Activated T-cell treated with anti-CD3 and anti-CD28 coated beads, Interleukin-2, amount 50 U/mL, for 72 hours (primary cell): ENCODE measurements at places on chromosomes 2 and 18.

DNA sequence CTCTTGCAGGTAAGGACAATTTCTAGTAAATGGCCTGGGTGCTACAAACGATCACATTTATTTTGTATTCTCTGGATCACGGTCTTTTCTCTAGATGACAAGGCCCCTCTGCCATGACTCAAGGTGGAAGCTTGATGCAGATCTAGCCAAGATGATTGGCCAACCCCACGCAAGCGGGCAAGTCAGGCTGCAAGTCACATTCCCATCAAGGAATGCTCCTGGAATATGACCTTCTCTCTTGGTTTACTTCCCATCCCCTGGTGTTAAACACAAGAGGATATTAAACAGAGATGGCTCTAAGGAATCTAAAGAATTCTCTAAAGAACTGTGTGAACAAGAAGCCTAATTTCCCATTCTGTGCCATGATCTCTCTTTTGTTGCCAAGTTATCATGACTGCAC is 97.3 kb upstream of the SERPINE2 start:
- no peak for DNase-seq

- DNase-seq: no peak
Observed at GRCh38 chr2:85264471-85264870, 63.3 kb downstream of the TGOLN2 start.

DNA sequence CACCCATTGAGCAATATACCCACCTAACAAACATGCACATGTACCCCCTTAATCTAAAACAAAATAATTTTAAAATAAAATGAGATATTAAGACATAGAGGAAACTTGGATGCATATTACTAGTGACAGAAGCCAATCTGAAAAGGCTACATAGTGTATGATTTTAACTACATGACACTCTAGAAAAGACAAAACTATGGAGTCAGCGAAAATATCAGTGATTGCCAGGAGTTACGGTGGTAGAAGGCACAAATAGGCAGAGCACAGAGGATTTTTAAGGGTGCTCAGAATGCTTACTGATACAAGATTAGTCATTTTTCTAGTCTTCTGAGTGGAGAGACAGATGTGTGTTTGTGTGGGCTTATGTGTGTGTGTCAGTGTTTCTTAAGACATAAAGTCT is 656.6 kb downstream of the NR4A2 start:
- DNase-seq: no peak

DNA sequence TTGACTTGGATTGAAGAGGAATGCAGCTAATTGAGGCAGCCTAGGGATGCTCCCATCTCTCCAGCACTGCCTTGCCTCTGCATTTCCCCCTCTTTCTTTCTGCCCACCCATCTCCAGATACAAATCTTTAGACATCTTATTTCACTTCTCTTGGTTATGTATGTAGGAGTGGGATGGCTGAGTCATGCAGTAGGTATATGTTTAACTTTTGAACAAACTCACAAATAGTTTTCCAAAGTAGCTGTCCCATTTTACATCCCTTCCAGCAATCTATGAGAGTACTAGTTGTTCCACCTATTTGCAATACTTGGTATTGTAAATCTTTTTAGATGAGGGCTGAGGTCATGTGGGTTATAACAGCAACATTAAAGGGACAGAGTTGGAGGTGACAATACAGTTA is 329.9 kb downstream of the DYSF start:
- no peak for DNase-seq
